ENCODE measurements at places on chromosomes 16 and 17.

DNA sequence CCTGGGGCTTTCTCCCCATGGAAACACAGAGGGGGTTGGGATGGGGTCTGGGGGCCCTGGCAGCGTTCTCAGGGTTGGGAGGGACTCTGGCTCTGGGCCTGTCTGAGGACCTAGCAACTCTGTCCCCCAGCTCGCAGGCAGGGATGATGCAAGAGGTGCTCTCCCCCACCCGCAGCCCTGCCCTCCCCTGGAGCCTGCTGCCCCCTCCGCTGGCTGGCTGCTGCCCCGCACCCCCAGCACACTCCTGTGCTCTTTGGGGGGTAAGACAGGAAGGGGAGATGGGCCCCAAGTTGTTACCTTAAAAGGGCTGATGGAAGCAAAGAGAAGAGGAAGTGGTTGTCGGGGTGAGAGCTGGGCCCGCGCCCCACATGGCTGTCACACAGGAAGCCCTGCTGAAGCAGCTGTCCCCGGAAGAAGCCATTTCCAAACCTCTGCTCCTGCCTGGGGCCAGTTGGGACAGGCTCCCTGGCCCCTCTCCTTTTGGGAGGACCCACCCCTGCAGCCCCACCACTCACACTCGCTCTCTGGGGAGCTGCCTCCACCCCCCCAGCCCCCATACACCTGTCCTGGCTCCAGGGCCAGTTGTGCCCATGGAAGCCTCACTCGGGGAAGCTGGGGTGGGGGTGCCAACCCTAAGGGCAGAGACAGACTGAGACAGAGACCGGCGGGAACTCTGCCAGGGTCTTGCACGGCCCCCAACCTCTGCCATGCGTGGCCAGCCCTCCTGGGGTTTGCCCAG is 2.5 kb downstream of the CORO1A start:
- no peak for DNase-seq

GRCh38 chr16:46976550-46976949 is 3.1 kb upstream of the DNAJA2 start:
- DNase-seq, result no peak

DNA sequence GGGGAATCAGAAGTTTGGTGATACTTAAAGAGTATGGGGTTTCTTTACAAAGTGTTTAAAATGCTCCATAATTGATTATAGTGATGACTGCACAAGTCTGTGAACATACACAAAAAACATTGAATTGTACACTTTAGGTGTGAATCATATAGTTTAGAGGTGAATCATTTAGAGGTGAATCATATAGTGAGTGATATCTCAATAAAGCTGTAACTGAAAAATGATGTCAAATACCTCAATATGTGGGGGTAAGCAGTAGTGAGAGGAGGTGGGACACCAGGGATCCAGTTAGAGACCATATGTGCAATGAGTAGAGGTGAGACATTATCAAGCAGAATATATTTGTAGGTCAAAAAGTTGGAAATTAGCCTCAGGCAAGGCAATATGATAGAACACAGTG is 264.5 kb downstream of the PMP22 start:
- DNase-seq, result no peak

GRCh38 chr17:50363217-50364060 is 9.5 kb downstream of the MRPL27 start:
- peak; percentile 34 for DNase-seq

DNA sequence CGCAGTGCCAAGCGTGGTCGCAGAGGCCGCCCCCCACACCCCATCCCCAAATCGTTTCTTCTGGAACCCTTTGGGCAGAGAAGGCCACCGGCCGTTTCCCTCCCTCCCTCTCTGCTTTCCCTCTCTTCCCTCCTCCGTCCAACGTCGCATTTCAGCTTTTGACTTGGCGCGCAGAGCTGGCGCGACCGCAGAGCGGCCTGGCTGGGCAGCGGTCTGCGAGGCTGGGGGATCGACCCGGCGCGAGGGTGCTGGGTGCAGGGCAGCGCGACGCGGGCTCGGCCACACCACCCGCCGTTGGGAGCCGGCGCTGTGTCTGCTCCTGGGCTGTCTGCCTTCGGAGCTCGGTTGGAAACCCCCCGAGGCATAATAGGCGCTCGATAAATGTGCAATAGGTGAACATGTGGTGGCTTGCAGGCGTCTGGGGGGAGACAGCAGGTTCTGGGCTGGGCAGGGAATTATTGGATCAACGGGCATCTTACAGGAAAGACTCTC is 2.8 kb upstream of the NTN3 start:
- no peak for DNase-seq

GRCh38 chr17:45971698-45972141 is 27.3 kb upstream of the STH start:
- no peak for DNase-seq

GRCh38 chr17:7132511-7133094 is 18.0 kb upstream of the ASGR2 start:
- DNase-seq, result no peak

GRCh38 chr17:799261-799660 is 17.1 kb downstream of the MRM3 start:
- no peak for DNase-seq

- DNase-seq, result no peak
These were observed 24.9 kb downstream of the VPS53 start for GRCh38 chr17:689556-690275.

- no peak for DNase-seq
These were observed 10.8 kb downstream of the MYBBP1A start for GRCh38 chr17:4544135-4544950.

DNA sequence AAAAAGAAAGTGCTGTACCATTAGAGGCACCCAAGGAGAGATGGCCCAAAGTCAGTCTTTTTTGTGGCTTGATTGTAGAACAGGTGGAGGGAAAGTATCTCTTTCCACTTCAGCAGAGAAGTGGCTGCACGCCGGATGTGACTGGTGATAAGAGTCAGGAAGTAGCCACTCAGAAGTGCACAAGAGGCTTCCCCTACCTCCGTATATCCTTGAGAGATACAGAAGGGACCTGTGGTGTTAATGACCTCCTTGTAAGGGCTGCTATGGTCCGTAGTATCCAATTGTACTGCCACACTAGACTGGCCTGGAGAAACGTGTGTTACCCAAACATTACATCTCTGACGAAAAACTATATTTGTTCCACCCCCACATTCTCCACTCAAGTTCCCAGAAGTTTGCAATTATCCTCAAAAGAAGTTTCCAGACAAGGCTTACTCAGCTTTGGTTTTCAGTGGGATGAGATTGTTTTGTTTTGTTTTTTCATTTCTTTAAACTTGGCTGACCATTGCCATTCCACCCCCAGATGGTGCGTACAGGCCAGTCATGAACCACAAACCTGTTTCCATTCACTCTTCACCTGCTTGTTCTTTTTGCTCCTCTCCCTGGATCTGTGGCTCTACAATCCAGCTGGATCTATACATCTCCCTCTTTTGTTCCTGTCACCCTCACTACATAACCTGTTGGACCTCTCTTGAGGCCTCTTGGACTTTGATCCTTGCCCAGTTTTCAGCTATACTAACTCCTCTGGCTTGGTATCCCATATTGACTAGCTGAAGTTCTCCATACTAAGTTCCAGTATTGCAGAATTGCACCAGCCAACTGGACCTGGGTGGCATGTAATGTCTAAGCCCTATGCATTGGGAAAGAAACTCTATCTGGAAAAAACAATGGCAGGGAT is 20.7 kb upstream of the MED13 start:
- no peak for DNase-seq

GRCh38 chr16:58048494-58049231 is 23.1 kb downstream of the MMP15 start:
- DNase-seq, result no peak
